ENCODE measurements at places on chromosomes 12 and 14.

- DNase-seq: no peak
Observed at GRCh38 chr12:56932867-56933266, 1.3 kb downstream of the SDR9C7 start.

GRCh38 chr12:30846776-30847175, 79.8 kb upstream of the TSPAN11 start:
- DNase-seq: no peak

- DNase-seq: no peak
Observed at GRCh38 chr14:93946104-93946503, 19.0 kb downstream of the FAM181A start.

GRCh38 chr12:47743311-47743860, 15.3 kb downstream of the RAPGEF3 start:
- no peak for DNase-seq

GRCh38 chr14:21241218-21241819, 27.9 kb downstream of the HNRNPC start:
- DNase-seq: no peak

DNA sequence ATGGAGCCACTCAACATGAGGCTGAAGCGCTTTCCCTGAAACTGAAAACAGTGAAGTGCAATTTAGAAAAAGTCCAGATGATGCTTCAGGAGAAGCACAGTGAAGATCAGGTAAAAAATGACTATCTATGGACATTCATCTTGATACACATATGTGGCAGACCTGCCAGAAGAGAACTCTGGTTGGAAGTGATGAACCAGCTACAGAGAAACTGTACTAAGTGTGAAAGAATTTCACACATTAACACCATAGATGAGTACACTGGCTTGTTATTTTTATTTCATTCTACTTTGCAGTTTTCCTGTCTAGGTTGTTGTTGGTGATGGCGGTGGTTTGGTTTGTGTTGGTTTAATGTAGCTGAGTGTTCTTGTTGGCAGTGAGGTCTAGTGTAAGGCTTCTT, 174.7 kb downstream of the ESR2 start:
- DNase-seq: no peak

DNA sequence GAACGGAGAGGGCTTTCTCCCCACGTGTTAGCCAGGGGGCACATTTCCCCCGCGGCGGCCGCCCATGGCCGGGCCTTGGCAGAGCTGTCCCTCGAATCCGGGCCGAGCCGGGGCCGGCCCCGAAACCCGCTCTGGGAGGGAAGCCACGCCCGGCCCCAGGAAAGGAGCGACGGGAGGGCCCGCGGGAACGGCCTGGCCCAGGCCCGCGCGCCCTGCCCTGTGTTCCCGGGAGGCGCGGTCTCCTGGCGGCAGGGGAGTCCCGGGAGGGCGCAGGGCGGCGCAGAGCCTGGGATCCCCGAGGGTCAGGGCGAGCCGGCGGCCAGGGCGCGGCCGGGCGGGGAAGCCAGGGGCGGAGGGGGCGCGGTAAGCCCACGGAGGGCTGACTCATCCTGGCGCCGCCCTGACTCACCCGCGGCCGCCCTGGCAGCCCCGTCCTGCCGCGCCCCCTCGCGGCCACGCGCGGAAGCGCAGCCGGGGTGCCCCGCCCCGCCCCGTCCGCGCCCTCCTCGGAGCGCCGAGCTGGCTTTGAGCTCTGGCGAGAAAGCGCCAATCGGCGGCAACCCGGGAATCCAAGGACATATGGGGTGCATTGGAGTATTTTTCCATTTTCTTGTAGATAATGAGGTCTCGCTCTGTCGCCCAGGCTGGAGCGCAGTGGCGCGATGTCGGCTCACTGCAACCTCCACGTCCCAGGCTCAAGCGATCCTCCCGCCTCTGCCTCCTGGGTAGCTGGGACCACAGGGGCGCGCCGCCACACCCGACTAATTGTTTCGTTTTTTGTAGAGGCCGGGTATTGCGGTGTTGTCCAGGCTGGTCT, 31.8 kb upstream of the PLEKHG6 start:
- no peak for DNase-seq

DNA sequence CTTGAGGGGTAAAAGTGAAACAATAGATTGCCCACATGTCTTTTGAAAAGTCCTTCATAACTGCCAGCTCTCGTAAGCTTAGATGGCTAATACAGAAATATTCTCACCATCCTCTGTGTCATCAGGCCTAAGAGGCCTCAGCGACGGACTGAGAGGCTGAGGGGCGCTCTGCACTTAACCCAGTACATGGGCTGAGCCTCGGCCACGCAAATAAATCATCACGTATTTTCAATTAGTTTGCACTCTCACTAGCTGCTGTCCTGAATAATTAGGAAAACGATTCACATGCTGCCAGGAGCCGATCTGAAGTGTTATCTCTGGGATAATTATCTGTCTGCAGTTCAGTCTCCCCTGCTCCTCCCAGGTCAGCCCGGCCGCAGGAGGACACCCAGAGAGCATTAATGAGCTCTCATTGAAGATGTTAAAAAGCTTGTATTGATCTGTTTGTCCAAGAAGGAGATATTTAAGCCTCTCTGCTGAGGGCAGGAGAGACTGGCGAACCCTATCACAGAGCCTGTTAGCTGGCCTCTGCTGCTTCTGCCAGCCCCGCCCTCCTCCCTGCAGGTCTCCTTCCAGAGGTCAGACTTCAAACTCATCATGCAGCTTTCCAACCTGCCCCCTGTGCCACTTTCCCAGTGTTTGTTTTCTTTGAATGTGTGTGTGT, 1051.3 kb downstream of the VRK1 start:
- DNase-seq: no peak

GRCh38 chr12:102487226-102487625, 6.9 kb upstream of the IGF1 start:
- no peak for DNase-seq

Data from cerebellar nuclear complex (tissue), 1 donor.